ENCODE measurements at places on chromosomes 11 and 22.

DNA sequence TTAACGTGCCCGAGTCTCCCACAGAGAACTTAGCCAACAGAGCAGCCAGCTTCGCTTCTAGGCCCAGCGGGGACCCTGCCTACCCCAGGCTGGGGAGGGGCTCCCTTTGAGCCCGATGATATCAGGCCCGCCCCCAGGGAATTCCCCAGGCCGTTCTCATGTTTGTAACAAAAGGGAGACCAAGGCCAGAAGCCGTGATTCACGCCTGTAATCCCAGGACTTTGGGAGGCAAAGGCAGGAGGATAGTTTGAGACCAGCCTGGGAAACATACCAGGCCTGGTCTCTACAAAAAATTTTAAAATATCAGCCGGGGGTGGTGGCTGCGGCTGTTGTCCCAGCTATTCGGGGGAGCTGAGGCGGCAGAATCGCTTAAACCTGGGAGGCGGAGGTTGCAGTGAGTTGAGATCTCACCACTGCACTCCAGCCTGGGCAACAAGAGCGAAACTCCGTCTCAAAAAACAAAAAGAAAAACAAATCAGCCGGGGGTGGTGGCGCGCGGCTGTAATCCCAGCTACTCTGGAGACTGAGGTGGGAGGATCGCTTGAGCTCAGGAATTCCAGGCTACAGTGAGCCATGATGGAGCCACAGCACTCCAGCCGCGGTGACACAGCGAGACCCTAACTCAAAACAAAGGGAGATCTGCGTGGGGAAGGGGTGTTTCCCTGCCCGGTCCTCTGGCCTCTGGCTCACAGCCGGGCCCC, 1.7 kb downstream of the DRD4 start:
- peak; percentile 87 for DNase-seq

DNA sequence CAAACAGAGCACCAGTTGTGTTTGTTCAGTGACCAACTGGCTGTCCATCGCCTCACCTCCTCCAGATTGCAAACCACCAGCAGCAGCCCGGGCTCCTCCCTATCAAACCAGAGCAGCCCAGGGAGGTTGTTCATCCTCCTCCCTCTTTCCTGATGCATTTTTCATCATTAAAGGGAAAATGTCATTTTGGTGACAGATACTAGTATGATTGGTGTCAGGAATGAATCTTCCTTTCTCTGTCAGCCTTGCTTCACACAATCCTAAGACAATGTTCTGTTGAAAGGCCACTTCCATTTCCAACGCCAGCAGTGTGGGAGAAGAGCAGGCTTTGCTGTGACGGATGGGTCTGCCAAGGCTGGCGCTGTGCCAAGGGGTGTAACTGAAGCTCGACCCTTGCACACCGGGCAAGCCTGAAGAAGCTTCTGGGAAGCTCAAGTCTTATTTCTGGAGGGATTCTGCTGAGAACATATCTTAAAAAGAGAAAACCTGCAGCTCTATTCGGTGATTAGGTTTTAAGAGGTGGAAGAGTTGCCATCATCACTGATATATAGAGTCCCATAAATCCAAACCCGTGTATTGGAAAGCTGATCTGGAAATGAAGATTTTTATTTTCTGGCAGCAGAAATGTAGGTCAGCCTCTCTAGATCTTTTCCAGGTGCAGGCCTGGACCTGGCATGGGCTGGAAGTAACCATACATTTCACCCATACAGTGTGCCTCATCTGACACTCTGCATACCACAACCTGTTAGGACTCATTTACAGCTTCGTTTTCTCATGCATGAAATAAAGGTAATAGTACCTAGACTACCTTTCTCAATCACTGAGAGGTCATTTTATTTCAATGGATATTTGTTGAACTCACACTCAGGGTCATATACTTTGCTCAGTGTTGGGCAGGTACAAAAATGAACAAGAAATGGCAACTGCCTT, 524.5 kb downstream of the NTM start:
- no peak for DNase-seq

- DNase-seq, result peak; percentile 45
Observed at GRCh38 chr11:6544921-6545850, 48.1 kb downstream of the DNHD1 start.

- no peak for DNase-seq
Observed at GRCh38 chr11:99418927-99419720, 398.4 kb downstream of the CNTN5 start.

- DNase-seq, result no peak
Observed at GRCh38 chr11:119285431-119285830, 31.5 kb downstream of the MCAM start.

GRCh38 chr22:32555581-32555980, 81.0 kb downstream of the FBXO7 start:
- DNase-seq, result no peak

DNA sequence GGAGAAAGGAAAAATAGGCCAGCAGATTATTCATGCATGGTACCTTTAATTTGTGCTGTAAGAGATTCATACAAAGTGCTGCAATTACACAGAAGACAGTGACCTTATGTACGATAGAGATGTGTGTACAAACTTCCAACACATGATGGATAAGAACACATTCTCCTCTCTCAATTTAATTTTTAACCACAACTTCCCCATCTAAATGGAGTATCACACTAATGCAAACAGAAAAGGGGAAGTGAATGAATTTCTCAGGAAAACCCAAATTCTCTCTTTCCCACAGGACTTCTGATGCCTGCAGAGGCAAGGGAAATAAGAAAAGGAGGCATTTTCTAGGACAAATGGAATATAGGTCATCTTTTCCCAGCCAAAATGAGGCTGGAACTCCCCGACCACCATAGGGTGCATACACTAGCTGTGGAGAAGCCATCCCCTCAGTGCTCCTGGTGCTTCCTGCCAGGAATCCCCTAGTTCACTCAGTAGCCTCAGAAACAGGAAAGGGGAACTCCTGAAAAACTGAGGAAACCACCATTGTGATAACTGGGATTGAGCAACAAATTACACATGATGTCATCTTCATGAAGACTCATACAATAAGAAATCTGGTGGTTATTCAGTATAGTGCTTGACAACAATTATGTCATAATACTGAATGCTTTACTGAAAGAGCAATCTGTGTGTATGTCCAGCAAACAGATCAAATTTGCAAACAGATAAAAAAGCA, 22.4 kb downstream of the MMP10 start:
- no peak for DNase-seq

DNA sequence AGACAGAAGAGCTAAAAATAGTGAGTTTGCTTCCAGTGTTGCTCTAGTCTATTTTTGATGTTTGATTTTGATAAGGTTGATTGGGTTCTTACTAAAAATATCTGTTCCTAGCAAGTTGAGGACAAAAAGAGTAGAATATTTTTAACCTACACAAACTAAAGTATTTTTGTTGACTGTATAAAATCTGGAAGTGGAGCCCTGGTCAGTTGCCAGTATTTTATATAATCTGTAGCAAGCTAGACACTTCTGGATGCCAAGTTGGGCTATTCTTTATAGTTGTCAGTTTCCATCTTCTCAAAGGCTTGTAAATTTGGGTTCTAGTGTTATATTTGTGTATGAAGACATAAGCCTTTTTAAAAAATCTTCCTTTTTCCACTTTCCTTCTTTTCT, 56.7 kb downstream of the HSD17B12 start:
- DNase-seq, result no peak

- no peak for DNase-seq
Observed at GRCh38 chr11:62854825-62855570, 15.6 kb upstream of the WDR74 start.

DNA sequence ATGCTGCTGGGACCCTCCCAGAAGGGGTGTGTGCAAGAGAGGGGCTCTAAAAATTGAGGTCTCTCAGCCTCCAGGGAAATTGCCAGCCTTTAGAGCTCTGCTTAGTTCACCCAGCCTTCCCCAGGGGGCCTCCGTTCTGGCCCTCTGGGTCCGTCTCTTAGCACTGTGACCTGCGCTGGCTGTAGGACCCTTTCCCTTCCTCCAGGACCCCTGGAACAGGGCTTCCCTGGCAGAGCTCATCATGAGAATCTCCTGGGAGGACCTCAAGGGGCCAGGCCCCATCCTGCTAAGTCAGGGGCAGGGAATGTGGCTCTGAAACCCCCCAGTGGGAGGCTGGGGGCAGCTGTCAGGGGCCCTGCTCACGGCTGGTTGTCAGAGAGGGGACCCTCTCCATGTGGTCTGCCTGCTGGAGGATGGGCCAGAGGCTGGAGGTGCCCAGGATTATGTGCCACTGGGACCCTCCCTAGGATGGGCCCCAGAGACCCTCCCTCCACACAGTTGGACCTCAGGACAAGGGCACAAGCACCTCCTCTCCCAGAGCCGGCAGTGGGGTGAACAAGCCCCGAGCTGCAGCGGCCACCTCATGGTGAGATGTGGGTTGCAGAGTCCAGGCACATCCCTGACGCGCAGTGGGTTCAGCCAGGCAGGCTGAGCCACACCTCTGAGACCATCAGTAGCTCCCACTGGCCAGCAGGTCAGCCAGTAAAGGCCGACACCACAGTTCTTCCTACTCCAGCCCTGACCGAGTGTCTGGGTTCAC, 27.1 kb upstream of the GAL start:
- DNase-seq, result no peak

GRCh38 chr11:131897956-131898355, 527.5 kb downstream of the NTM start:
- DNase-seq, result no peak

GRCh38 chr22:31185056-31185455, 25.1 kb downstream of the RNF185 start:
- no peak for DNase-seq

- no peak for DNase-seq
Observed at GRCh38 chr22:43337946-43338345, 5.2 kb downstream of the SCUBE1 start.

DNA sequence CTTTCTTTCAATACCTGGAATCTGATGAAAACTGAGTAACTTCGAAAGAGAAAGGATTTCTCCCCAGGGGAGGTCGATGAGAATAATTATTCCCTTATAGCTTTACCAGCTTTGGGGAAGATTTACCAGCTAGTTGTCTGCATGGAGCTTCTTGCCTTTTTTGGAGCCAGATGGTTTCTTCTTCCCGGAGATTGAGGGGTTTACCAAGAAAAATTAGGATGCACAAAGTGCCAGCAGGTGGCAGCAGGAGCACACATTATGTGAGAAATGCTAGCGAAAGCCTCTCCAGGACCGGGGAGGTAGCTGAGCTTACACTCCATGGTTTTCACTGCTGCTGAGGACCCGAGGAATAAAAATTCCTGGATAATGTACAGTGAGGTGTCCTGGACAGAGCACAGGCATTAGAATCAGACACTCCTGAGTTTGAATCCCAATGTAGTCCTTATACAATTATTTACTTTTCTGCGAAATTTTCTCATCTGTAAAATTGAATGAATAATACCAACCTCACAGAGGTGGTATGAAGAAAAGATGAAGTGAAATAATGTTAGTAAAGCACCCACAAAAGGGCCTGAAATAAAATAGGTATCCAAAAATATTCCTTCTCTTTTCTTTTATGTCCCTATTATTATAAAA, 46.0 kb upstream of the PARVA start:
- peak; percentile 95 for DNase-seq

GRCh38 chr11:95585069-95585751, 204.4 kb downstream of the FAM76B start:
- no peak for DNase-seq

DNA sequence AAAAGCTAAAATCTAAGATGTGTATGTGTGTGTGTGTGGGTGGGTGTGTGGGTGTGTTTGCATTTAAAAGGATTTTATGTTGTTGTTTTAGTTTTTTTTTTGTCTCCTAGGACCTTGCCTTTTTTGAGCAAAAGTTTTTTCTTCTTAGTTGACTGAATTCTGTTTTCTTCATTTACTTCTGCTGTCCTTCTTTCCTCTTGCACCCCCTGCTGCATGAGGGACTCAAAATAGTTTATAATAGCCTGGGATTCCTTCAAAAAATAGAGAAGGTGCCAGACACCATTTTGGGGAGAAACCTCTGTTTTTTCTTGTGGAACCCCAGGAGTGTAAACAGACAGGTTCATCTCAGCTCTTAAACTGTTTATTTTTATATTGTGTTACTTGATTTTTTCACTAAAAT, 817.7 kb downstream of the TBC1D22A start:
- no peak for DNase-seq

- no peak for DNase-seq
Observed at GRCh38 chr11:72613977-72614376, 60.2 kb downstream of the PDE2A start.

- no peak for DNase-seq
Observed at GRCh38 chr11:68343761-68344256, 31.4 kb downstream of the LRP5 start.

GRCh38 chr22:22755778-22756100, 111.3 kb downstream of the GGTLC2 start:
- DNase-seq, result no peak

- peak; percentile 17 for DNase-seq
Observed at GRCh38 chr11:126834149-126834548, 166.4 kb downstream of the KIRREL3 start.

DNA sequence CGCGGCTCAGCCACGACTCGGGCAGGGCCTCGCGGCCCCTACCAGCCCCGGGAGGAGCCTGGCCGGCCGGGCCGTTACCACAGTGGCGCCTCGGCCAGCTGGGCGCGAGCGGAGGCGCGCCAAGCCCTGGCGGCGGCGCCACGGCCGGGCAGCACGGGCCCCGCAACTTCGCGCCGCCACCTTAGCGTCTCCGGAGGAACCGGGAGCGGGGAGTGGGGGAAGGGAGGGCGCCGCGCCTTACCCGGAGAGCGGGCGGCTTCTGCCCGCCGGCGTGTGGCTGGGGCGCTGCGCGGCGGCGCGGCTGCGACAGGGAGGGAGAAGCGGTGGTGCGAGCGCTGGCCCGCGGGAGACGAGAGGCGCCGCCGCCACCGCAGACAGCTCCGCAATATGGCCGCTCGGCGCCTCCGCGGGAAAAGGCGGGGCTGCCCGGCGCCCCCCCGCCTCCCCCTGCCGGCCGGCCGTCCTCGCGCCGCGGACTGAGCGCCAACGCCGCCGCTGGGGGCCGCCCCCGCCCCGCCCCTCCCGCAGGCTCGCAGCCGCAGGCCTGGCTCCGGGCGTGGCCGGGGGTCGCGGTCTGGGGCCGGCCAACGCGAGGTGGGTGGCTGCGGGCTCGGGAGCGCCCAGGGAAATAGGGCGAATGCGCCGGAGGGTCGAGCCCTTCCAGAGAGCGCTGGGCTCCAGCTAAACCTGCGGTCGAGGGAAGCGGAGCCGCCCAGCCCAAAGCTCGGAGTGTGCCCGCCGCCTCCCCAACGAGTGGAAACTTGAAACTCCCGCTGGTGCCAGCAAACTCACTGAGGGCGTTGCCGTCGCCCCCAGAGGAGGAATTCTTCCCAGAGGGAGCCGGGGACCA, at the start of gene RDX:
Gene RDX (minus strand): TSS at position 389 of the 850 bp plus-strand sequence. CDS start 16,922 bp downstream, outside the sequence.
- peak; percentile 94 for DNase-seq

DNA sequence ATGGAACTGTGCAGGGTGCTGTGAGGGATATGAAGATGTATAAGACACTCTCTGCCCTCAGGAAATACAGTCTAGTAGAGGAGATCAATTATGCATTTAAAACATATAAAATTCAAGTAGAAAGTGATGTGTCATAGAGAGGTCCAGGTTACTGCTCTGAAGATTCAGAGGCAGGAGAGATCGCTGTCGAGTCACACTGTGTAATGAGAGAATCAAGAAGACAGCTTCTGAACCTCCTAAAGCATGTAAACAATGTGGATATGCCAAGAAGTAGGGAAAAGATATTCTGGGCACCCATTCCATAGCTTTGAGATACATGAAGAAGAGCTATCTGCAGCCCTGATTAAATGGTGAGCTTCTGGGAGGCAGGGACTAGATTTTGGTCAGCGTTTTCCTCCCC, 16.7 kb downstream of the SSH3 start:
- no peak for DNase-seq
